ENCODE measurements at places on chromosomes 13 and 19.
A peak's percentile ranks its signal among the peaks of the same experiment; 100 is the strongest.

DNA sequence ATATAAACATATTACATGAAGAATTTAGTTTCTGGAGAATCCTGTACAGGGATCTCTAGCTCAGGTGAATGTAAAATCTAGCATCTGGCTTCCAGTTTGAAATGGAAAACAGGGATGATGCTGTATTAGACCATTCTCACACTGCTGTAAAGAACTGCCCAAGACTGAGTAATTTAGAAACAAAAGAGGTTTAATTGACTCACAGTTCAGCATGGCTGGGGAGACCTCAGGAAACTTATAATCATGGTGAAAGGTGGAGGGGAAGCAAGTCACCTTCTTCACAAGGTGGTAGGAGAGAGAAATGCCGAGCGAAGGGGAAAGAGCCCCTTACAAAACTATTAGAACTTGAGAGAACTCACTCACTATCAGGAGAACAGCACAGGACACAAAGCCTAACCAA is 17.0 kb upstream of the N4BP2L2 start:
- no peak for DNase-seq

GRCh38 chr19:7333198-7334118 is 15.3 kb upstream of the ARHGEF18 start:
- DNase-seq, result peak; percentile 29

DNA sequence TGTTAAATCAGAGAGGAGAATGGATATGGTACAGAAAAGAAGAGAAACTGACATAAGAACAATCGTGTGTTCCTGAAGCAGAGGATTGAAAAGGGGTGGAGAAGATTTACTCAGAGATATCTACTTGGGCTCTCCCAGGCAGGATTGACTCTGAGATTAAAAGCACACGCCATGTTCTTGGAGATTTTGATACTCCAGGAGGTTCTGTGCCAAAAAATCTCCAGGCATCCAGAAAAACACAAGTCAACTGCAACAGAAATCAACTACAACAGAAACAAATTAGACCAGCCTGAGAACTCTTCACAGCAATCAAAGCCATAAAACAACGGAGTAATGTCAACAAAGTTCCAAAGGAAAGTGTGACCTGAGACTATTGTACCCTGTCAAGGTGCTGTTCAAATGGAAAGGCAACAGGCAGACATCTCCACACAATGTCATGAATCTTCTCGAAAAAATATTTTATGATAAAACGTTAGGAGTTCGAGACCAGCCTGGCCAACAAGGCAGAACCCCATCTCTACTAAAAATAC is 104.2 kb downstream of the UBL3 start:
- no peak for DNase-seq

- DNase-seq, result no peak
Observed at GRCh38 chr19:334296-335071, 10.1 kb downstream of the MIER2 start.

- no peak for DNase-seq
Observed at GRCh38 chr13:88196106-88196505, 524.9 kb downstream of the SLITRK5 start.
